Thyroid gland (tissue), 4 donors: ENCODE measurements at places on chromosomes 6 and 20. TPM values are rescaled to one million over a fixed set of nuclear protein-coding genes. Genes with fewer than 3 reads are reported as not detected.
A peak's percentile ranks its signal among the peaks of the same experiment; 100 is the strongest.

The ARHGAP18 gene
- total RNA-seq = 31.6 TPM

DNA sequence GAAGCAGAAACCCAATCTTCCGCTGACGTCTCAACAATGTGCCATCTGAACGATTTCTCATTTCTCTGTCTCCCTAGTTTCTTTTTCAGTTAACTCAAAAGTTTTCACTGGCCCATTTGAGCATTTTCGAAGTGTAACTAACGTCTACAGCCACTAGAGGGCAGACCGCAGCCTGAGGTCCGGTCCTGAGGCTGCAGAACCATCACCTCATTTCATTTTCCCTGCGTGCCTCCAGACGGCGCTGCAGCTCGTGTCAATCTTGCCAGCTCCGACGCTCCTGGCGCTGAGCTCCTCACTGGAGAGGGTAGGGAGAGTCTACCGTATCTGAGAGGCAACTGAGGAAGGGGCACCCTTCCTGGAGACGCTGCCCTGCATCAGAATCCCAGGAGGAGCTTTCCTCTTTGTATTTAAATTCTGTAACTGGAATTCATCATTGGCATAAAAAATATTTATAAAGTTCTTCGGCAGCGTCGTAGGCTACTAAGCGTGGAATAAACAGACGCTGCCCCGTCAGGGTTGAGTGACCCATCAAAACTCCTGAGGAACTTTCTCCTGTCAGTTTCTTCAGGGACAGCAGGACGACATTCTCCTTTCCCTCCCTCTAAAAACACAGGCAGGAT lies 28.5 kb upstream of the DTNBP1 start:
- no peaks in the 10 kb centered on the region for H3K36me3 ChIP-seq
- H3K27me3 ChIP-seq = no peaks in the 10 kb centered on the region
- peak overlapping the region; percentile 5 for H3K4me3 ChIP-seq
- peak; percentile 83 for DNase-seq
- no peak overlapping the region for H3K27ac ChIP-seq
- no peaks in the 10 kb centered on the region for H3K4me1 ChIP-seq

DNA sequence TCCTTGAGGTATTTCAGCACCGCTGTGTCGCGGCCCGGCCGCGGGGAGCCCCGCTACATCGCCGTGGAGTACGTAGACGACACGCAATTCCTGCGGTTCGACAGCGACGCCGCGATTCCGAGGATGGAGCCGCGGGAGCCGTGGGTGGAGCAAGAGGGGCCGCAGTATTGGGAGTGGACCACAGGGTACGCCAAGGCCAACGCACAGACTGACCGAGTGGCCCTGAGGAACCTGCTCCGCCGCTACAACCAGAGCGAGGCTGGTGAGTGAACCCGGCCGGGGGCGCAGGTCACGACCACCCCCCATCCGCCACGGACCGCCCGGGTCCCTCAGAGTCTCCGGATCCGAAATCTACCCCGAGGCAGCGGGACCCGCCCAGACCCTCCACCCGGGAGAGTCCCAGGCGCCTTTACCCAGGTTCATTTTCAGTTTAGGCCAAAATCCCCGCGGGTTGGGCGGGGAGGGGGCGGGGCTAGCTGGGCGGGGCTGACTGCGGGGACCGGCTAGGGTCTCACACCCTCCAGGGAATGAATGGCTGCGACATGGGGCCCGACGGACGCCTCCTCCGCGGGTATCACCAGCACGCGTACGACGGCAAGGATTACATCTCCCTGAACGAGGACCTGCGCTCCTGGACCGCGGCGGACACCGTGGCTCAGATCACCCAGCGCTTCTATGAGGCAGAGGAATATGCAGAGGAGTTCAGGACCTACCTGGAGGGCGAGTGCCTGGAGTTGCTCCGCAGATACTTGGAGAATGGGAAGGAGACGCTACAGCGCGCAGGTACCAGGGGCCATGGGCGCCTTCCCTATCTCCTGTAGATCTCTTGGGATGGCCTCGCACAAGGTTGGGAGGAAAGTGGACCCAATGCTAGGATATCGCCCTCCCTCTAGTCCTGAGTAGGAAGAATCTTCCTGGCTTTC lies 693 bp downstream of the HLA-F start:
- peak; percentile 46 for DNase-seq
- peak overlapping the region; percentile 54 for H3K27ac ChIP-seq
- H3K4me1 ChIP-seq = no peaks in the 10 kb centered on the region

- H3K4me1 ChIP-seq = no peaks in the 10 kb centered on the region
- no peaks in the 10 kb centered on the region for H3K27me3 ChIP-seq
- DNase-seq = no peak
- H3K27ac ChIP-seq = no peak overlapping the region
- no peaks in the 10 kb centered on the region for H3K36me3 ChIP-seq
Measured at GRCh38 chr6:30965140-30965601, 18.3 kb upstream of the MUC21 start.

The LGSN gene
- not detected for total RNA-seq

The KIAA1755 gene
- total RNA-seq = 1.0 TPM

The UNC5CL gene
- 0.93 TPM for total RNA-seq

GRCh38 chr6:134531611-134532010 lies 213.7 kb upstream of the SGK1 start:
- H3K4me3 ChIP-seq = no peak overlapping the region
- H3K27ac ChIP-seq = no peak overlapping the region
- peaks cover 7% of the 10 kb centered on the region for H3K4me1 ChIP-seq

The LSM14B gene
- 25.5 TPM for total RNA-seq

DNA sequence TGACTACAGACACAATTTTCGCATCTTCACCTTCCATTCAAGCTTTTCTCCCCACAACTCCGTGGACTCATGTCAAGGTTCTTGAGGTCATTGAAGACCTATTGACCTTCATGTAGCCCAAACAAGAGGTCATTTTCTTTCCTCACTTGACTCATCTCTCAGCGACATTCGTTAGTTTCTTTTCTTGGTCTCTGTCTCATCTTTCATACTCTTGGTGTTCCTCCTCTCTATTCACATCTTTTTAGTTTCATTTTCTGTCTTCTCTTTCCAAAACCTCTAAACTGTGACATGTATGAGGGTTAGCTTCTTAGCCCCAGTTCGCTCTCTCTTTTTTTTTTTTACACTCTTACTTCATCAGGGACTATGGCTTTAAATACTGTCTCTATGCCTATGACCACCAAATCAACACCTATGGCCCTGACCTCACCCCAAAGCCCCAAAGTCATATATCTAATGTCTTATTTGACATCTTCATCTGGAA lies 128.6 kb upstream of the BACH2 start:
- DNase-seq = no peak
- H3K4me3 ChIP-seq = no peak overlapping the region
- no peaks in the 10 kb centered on the region for H3K4me1 ChIP-seq
- no peaks in the 10 kb centered on the region for H3K36me3 ChIP-seq
- no peaks in the 10 kb centered on the region for H3K27me3 ChIP-seq
- H3K27ac ChIP-seq = no peak overlapping the region

The MYLK2 gene
- not detected for total RNA-seq

The SLC22A2 gene
- total RNA-seq = not detected

GRCh38 chr20:19099596-19100545 lies 112.6 kb upstream of the SLC24A3 start:
- no peaks in the 10 kb centered on the region for H3K36me3 ChIP-seq
- no peak overlapping the region for H3K4me3 ChIP-seq
- H3K4me1 ChIP-seq = peaks cover 5% of the 10 kb centered on the region
- no peak for DNase-seq
- no peaks in the 10 kb centered on the region for H3K27me3 ChIP-seq

GRCh38 chr6:78611102-78611620 lies 256.2 kb upstream of the IRAK1BP1 start:
- DNase-seq = no peak
- H3K27me3 ChIP-seq = no peaks in the 10 kb centered on the region
- no peak overlapping the region for H3K27ac ChIP-seq
- no peaks in the 10 kb centered on the region for H3K4me1 ChIP-seq
- no peaks in the 10 kb centered on the region for H3K36me3 ChIP-seq
- H3K4me3 ChIP-seq = no peak overlapping the region

The DYNLT2 gene
- 2.9 TPM for total RNA-seq

- no peak overlapping the region for H3K4me3 ChIP-seq
- no peak overlapping the region for H3K27ac ChIP-seq
- no peaks in the 10 kb centered on the region for H3K4me1 ChIP-seq
- no peak for DNase-seq
Measured at GRCh38 chr6:154522576-154522975, 12.1 kb upstream of the CNKSR3 start.

GRCh38 chr6:113881478-113881980 lies 24.4 kb downstream of the MARCKS start:
- no peaks in the 10 kb centered on the region for H3K36me3 ChIP-seq
- no peak overlapping the region for H3K27ac ChIP-seq
- H3K4me1 ChIP-seq = peaks cover 4% of the 10 kb centered on the region

DNA sequence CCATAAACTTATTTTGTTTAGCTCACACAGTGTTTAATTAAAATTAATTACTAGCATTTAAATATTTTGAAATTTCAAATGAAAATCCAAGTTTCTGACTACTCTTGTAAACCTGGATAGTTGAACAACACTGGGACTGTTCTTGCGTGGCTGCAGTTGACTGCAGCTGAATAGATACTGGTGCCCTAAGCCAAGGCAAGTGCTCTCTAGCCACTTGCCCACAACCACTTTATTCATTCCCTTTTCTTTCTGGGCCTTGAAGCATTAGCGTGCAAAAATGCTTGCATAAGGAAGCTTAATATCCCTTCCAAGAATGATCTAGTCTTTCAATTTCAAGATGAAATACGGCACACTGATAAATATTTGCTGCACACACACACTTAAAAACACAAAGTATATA lies 676.0 kb upstream of the MARCKS start:
- H3K27ac ChIP-seq = no peak overlapping the region
- peak; percentile 2 for DNase-seq
- no peaks in the 10 kb centered on the region for H3K27me3 ChIP-seq
- H3K4me3 ChIP-seq = no peak overlapping the region
- no peaks in the 10 kb centered on the region for H3K4me1 ChIP-seq

- H3K27ac ChIP-seq = no peak overlapping the region
- no peaks in the 10 kb centered on the region for H3K27me3 ChIP-seq
- DNase-seq = no peak
Measured at GRCh38 chr20:415820-416322, 7.8 kb downstream of the RBCK1 start.

DNA sequence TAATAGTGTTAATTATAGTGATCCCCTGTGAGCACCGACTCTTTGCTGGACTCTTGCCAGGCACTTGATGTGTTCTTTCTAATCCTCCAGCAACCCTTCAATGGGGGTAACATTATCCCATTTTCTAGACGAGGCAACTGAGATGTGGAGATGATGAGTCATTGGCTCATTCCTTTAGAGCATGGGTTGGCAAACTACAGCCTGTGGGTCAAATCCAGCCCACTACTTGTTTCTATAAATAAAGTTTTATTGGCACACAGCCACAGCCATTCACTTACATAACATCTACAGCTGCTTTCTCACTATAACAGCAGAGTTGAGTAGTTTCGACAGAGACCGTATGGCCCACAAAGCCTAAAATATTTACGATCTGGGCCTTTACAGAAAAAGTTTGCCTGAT lies 249.5 kb upstream of the KCNG1 start:
- H3K4me1 ChIP-seq = no peaks in the 10 kb centered on the region
- H3K27ac ChIP-seq = no peak overlapping the region
- no peaks in the 10 kb centered on the region for H3K36me3 ChIP-seq
- no peak for DNase-seq
- H3K4me3 ChIP-seq = no peak overlapping the region
- no peaks in the 10 kb centered on the region for H3K27me3 ChIP-seq

GRCh38 chr20:36847009-36847709 lies 28.8 kb upstream of the TLDC2 start:
- H3K27ac ChIP-seq = peak overlapping the region; percentile 48
- no peak overlapping the region for H3K4me3 ChIP-seq
- peak; percentile 42 for DNase-seq
- H3K27me3 ChIP-seq = no peaks in the 10 kb centered on the region
- no peaks in the 10 kb centered on the region for H3K36me3 ChIP-seq

DNA sequence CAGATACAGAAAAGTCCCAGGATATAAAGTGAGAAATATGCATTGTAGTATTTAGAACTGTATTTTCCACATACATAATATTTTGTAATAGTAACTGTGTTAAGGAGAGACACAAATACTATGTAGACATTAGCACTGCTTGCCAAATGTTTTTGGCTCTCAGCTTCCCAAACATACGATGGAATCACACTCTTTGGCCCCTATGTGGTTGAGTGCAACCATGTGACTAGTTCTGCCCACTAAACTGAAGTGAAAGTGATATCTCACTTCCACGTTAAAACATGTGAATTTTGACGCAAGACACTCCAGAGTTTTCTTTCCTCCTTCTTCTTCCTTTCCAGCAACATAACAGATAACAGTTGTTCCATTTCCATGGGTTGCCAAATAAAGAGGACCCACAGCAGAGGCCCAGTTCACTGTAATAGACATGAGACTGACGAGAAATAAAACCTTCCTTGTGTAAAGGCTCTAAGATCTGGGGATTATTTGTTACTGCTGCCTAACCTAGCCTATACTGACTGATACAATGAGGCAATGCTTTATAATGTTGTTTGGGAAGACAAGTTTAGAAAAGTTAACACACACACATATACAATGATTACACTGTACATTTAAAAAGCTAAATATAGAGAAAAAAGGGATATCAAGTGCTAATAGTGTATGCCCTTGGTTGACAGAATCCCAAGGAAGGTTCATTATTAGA lies 97.2 kb downstream of the PTPRT start:
- no peaks in the 10 kb centered on the region for H3K4me1 ChIP-seq
- H3K36me3 ChIP-seq = no peaks in the 10 kb centered on the region
- no peak overlapping the region for H3K4me3 ChIP-seq
- no peaks in the 10 kb centered on the region for H3K27me3 ChIP-seq

GRCh38 chr20:61053889-61054288 lies 198.2 kb upstream of the CDH4 start:
- DNase-seq = no peak
- H3K27ac ChIP-seq = no peak overlapping the region
- H3K36me3 ChIP-seq = no peaks in the 10 kb centered on the region
- no peaks in the 10 kb centered on the region for H3K4me1 ChIP-seq

The ID4 gene
- total RNA-seq = 713 TPM

DNA sequence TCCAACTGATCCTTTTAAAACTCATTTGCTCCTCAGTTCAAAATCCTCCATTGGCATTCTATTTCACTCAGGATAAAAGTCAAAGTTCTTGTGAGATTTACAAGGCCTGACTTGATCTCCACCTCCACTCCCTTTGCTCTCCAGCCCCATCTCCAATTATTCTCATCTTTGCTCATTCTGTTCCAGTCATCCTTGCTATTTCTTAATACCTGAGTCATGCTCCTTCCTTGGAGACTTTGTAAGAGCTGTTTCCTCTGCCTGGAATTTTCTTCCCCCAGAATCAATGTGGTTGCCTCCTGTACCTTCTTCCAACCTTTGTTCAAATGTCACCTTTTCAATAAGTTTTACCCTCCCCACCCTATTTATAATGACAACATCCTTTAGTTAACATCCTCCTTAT lies 373.5 kb downstream of the HTR1B start:
- no peaks in the 10 kb centered on the region for H3K36me3 ChIP-seq
- DNase-seq = no peak
- H3K27ac ChIP-seq = no peak overlapping the region
- H3K27me3 ChIP-seq = no peaks in the 10 kb centered on the region

- no peak overlapping the region for H3K4me3 ChIP-seq
- no peaks in the 10 kb centered on the region for H3K27me3 ChIP-seq
- no peaks in the 10 kb centered on the region for H3K36me3 ChIP-seq
- DNase-seq = no peak
Measured at GRCh38 chr20:10562899-10563298, 110.9 kb downstream of the JAG1 start.

The L3MBTL3 gene
- 18.1 TPM for total RNA-seq
